ENCODE measurements at places on chromosomes 6 and 20.

GRCh38 chr6:170208651-170209353 is 82.1 kb downstream of the DLL1 start:
- no peak for DNase-seq

GRCh38 chr20:40197691-40198090 is 491.3 kb downstream of the MAFB start:
- no peak for DNase-seq

GRCh38 chr6:43613721-43614395 is 15.2 kb downstream of the GTPBP2 start:
- DNase-seq = no peak

GRCh38 chr6:18439581-18439980 is 52.4 kb downstream of the RNF144B start:
- DNase-seq = no peak

GRCh38 chr6:84344005-84344404 is 116.6 kb upstream of the CEP162 start:
- DNase-seq = no peak

GRCh38 chr6:125245523-125246264 is 56.1 kb downstream of the HDDC2 start:
- no peak for DNase-seq
